Inflammatory macrophage (primary cell): ENCODE measurements at places on chromosomes 13 and 19.

DNA sequence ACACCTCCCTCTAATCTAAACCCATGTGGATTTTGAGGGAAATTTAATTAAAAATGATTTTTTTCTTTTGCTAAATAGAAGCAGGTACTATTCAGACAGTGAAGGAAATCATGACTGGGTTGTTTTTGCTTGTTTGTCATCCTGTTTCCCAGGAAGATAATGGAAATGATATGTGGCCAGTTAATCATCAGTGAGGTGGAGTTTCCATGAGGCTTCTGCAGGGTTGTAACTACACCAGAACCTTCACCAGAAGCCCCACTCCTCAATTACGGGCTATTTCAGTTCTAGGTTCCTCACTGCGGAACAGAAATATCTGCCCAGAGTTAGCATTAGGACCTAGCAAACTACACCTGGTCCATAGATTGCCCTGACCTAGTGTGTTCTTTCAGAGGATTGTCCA is 394.0 kb downstream of the DLEU7 start:
- DNase-seq = no peak

DNA sequence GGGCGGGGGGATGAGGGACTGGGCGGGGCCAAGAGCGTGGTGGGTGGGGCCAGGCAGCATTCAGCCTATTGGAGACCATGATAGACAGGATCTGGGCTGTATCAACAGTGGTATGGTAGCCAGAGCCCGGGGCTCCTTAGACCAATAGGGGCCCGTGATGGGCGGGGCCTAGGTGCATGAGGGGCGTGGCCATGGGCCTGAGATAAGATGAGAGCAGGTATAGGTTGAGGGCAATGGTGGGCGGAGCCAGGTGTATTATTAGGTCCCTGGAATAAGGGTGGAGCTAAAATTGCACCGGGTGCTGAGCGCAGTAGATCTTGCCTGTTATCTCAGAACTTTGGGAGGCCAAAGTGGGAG is 5.3 kb downstream of the ABCA7 start:
- DNase-seq = peak; percentile 38

DNA sequence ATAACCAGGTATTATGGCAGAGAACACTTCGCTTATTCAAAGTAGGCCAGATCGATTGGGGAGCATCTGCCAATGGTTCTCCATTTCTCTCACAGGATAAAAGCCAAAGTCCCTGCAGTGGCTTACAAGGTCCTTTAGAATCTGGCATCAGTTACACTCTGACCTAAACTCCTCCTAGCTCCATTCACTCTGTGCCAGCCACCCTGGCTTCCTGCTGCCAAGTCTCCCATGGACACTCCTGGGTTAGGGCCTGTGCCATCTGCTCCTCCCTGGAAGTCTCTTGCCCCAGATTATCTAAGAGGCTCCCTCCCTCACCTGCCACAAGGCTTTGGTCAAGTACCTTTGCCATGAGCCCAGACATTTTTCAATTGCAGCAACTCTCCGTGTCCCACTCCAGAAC is 649.2 kb downstream of the DACH1 start:
- DNase-seq = no peak

DNA sequence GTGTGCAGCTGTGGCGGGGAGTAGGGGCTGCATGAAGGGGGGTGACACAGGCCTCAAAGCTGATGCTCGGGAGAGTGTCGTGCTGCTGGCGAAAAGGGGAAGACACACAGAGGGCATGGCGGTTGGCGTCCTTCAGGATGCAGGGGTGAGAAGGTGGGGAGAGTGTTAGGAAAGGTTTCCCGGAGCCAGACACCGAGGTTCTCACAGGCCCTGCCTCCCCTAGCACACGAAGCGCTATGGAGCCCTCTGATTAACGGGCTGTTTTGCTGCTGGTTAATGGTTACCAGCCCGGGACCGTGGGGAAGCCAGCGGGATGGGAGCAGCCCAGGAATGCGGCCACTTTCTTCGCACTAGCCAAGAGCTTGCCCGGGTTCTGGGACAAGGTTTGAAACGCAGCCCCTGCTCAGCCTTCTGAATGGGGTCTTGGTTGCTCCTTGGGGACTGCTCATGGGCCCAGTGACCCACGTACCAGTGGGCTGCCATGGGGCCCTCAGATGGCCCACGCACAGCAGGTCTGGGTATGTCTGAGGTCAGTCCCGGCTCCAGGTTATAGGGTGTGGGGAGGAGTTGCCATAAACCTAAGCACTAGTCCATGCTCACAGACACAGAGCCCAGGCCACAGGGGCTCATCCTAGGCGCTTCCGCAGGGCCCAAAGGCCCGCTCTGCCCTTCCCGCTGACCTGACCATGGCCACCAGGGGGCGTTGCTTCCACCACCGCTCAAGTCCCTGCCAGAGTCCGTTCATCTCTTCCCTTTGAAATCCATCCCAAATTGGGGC is 31.3 kb upstream of the ISYNA1 start:
- DNase-seq = peak; percentile 61

GRCh38 chr13:106562301-106562700 is 5.6 kb downstream of the ARGLU1 start:
- no peak for DNase-seq

DNA sequence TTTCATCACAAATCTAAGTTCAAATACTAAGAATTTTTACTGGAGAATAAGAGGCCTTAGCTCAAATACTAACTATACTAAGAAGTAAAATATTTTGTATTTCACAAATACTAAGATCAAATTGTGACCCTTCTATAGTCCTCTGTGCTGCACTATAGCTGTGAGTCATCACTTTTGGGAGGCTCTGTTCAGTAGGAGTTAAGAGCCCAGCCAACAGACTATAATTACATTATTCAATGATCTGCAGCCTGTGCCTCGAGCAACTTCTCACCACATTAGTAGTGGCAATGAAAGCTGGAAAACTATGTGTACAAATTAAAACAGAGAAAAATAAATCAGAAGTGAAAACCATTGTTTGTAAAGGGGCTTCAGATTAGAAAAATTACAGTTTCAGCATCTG is 147.3 kb upstream of the GPC6 start:
- DNase-seq = no peak

GRCh38 chr13:88107570-88107969 is 436.4 kb downstream of the SLITRK5 start:
- DNase-seq = no peak

- no peak for DNase-seq
Observed at GRCh38 chr19:2816641-2817040, 3.0 kb upstream of the ZNF554 start.

GRCh38 chr19:48674921-48675824 is 2.4 kb upstream of the NTN5 start:
- DNase-seq = peak; percentile 88

DNA sequence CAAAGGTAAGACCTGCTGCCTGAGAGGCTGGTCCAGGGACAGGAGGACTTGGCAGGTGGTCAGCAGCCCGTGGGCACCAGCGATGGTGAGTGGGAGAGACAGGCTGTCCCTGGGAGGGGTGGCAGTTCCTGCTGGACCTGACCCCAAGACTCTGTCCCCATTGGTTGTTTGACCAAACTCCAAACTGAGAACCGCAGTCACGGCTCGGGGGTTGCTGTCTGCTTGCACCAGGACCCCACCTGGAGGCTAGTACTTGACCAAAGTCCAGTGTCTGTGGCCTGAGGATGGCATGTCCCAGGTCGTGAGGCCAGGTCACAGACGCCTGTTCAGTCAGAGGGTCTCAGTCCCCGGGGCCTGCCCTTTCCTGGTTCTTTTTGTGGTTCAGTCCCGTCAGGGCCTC is 9.9 kb upstream of the ZNF14 start:
- no peak for DNase-seq

GRCh38 chr13:28306325-28306724 is 168.0 kb downstream of the PAN3 start:
- DNase-seq = no peak

- DNase-seq = no peak
Observed at GRCh38 chr19:27770095-27770494, 1442.9 kb downstream of the UQCRFS1 start.

- no peak for DNase-seq
Observed at GRCh38 chr13:40874138-40874779, 84.8 kb downstream of the SLC25A15 start.

DNA sequence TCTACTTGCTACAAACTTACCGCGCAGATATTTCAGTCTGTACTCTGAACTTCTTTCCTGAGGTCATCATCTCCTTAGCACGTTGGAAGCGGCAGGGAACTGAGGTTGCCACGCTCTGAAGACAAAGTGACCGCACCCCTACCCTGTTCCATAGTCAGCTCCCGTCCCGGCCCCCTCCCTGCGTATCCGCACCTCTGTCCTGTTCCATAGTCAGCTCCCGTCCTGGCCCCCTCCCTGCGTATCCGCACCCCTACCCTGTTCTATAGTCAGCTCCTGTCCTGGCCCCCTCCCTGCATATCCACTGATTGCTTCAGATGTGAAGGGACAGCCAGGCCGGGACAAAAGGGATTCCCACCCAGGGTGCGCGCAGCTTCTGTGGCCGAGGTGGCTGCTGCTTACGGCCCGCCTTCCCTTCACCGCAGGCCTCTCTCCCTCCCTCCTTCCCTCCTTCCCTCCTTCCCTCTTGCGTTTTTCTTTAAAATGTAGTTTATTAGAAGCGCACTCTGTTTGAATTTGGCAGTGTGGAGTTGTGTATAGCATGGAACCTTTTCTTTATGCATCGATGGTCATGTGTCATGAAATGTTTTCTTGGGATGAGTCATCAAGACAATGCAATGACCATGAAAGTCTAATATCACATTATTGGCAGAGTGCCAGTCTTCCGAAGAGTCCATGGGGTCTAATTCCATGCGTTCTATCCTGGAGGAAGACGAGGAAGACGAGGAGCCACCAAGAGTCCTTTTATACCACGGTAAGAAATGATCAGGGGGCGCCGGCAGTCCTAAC is 21.9 kb upstream of the NDUFS7 start:
- peak; percentile 43 for DNase-seq

GRCh38 chr19:50796128-50796633 is 6.0 kb downstream of the ACP4 start:
- DNase-seq = no peak

- no peak for DNase-seq
Observed at GRCh38 chr13:32098272-32098671, 66.7 kb downstream of the FRY start.

DNA sequence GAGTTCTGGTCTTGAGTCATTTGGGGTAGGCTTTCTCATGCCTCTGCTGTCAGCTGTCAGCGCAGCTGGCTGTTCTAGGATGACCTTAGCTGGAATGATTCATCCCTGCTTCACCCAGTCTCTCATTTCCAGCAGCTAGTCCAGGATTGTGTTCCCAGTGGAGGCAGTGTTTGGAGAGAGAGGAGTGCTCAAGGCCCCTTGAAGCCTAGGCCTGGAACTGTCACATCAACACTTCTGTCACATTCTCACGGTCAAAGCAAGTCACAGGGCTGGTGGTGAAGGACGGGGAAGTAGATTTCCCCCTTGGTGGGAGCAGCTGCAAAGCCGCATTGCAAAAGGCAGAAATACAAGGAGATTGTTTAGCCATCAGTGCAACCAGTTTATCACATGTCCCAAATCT is 15.2 kb downstream of the TPT1 start:
- peak; percentile 84 for DNase-seq

DNA sequence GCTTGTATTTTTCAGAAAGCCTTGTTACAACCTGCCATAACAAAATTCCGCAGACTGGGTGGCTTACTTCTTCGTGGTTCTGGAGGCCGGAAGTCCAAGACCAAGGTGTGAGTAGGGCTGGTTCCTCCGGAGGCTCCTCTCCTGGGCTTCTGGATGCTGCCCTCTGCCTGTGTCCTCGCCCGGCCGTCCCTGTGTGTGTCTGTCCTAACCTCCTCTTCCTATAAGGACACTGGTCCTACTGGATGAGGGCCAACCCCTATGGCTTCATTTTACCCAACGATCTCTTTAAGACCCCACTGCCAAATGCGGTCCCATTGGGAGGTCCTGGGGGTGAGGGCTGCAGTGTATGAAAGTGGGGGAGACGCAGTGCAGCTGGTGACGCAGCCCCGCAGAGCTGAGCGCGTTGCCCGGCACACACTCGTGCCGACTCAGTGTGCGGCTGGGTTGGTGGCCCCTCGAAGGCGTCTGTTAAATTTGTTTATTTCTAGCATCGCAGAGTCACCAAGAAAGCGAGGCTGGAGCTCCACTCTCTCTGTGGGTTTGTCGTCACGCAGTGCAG is 116.7 kb downstream of the SOX1 start:
- no peak for DNase-seq

- no peak for DNase-seq
Observed at GRCh38 chr19:56681702-56682101, 10.1 kb upstream of the ZNF835 start.
